ENCODE measurements at places on chromosomes 13 and 19. TPM values are rescaled to one million over a fixed set of nuclear protein-coding genes. Genes with fewer than 3 reads are reported as not detected.
A peak's percentile ranks its signal among the peaks of the same experiment; 100 is the strongest.

GRCh38 chr13:70191034-70191433, 82.8 kb upstream of the KLHL1 start:
- no peak for DNase-seq

DNA sequence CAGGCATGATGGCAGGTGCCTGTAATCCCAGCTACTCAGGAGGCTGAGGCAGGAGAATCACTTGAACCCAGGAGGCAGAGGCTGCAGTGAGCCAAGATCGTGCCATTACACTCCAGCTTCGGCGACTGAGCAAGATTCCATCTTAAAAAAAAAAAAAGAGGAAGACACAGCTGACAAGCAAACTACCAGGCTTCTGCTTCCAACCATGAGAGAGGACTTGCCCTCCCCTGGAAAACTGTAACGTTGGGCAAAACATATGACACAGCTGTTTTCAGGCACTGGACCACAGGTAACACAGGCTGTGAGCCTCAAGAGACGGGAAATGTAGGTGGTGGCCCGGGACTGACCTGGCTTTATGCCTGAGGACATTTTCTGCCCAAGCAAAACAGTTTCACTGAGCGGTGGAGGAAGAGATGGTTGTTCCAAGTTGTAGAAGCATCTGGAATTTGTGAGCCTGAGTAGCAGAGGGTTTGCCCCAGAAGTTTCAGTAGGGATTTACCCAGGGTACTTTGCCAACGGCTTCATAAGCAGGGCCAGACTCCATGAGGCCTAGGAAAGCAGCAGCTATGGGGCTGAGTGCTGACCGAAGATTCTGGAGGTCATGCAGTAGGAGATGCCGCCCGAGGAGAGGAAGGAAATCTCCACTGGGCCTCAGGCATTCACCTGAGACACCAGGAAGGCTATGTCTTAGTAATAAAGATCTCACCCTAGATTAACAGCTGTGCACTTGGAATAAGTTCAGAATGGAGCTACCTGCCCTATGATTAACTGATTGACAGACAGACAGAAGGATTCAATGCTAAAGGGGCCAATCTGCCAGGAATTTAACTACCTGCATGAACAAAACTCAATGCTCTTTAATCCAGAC, 88.0 kb downstream of the ABCC4 start:
- peak; percentile 39 for DNase-seq

DNA sequence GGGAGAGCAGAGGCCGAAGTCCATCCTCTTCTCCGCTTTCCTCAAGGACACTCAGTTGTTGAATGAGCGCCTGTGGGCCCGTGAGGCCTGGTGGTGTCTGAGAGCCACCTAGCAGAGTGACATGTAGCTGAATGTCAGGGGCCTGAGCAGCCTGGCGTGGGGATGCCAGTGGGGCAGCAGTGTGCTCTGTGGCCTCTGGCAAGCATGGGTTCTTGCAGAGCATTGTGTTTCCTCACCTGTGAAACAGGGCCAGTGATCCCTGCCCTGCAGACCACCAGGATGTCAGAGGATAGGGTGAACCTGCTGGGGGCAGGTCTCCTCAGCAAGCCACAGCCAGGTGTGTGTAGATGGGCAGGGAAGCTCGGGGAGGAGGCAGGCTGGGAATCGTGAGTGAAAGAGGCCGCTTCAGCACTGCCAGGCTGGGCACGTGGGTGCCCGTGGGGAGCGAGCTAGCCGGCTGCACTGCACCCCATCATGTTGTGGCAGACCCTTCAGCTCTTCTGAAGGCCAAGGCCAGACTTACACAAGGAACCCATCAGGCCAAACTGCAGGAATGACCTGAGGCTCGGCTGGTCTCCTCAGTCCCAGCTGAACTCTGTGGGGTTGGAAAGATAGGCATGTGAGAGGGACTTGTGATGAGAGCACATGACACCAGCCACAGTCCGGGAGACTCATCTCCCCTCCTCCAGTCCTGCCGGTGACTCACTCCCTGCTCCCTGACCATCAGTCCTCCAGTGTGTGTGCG, 5.0 kb downstream of the PPP1R37 start:
- DNase-seq: peak; percentile 87

GRCh38 chr19:33919291-33919690, 122.6 kb downstream of the KCTD15 start:
- no peak for DNase-seq

DNA sequence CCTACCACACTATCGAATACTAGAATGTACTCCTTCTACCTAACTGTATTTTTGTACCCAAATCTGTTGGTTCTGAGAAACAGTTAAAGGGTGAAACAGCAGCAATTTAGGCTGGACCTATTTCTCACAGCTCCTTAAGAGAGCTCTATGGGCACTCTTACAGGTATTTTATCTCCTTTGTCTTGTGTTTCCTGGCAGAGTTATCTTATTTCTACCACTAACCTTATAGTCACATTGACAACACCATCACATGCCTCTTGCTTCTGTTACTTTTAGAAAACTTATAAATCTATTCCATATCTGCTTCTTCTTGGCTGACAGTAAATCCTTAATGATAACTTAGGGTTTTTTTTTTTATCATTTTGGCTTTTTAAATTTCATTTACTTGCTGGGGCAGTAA, 130.7 kb downstream of the MYO16 start:
- DNase-seq: no peak

THSD1 gene
- total RNA-seq: 1.0 TPM

All from PC-3 (cell line).